Activated CD8-positive, alpha-beta memory T cell treated with anti-CD3 and anti-CD28 coated beads for 4 hours (primary cell): ENCODE measurements at places on chromosomes 6 and 20.

GRCh38 chr6:138659998-138660397 is 113.6 kb upstream of the CCDC28A start:
- no peak for DNase-seq

DNA sequence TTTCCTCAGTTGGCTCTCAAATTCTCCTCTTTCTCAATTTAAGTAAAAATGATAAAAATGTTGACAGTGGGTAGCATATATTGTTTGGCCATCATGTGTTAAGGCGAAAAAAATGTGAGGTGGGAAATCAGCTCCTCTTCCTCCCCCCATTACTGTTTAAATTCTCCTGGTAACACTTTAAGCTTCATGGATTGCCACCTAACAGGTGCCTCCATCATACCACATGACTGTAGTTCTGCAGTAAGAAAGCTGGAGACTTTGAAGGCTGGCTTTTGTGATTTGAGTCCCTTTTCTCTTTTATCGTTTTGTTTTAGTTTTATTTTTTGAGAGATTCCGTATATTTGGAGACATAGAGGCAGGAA is 1.2 kb downstream of the ZFAND3 start:
- no peak for DNase-seq

DNA sequence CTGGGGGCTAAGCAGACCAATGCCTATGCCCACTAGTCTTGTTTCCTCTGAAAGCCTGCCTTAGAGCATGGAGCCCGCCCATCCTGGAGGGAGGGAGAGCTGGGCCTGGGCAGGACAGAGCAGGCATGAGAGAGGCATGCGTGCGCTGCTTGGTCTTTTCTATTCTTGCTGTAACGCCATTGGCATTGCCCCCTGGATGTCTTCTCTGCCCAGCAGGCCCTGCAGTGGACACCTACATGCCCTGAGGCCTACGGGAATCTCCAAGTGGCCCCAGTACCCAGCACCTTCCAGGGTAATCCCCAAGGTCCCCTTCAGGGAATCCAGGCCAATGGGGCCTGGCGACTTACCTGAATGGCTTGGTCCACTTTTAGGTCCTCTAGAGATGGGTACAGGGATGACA is 8.9 kb downstream of the SDCBP2 start:
- no peak for DNase-seq

DNA sequence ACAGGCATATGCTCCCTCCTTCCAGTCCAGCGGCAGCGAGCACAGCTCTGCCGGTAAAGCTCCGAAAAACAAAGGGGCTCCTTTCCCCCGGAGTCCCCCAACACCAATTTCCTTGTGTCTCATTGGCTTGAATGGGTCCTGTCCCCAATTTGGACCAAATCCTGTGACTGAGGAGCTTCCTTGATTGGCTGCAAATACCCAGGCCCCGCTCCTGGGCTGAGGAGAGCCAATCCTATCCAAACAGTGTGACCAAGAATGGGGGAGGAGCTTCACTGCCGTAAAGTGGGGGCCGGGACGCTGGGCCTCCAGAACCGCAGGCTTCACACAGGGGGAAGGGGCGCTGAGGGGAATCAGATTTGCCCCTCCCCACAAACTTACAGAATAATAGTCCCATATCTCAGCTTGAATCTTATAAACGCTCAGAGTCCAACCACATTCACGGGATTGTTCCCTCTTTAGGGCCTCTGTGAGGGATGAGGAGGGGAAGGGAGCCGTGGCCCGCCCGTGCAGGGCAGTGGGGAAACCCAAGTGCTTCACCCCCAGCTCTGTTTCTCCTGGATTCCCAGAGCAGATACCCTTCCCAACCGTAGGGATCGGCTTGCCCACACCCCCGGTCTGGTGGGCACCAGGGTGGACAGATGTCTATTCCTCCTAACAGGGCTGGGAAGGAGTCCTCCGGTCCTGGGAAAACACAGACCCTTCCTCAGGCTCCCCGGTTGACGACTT is 141.0 kb upstream of the MLN start:
- no peak for DNase-seq

DNA sequence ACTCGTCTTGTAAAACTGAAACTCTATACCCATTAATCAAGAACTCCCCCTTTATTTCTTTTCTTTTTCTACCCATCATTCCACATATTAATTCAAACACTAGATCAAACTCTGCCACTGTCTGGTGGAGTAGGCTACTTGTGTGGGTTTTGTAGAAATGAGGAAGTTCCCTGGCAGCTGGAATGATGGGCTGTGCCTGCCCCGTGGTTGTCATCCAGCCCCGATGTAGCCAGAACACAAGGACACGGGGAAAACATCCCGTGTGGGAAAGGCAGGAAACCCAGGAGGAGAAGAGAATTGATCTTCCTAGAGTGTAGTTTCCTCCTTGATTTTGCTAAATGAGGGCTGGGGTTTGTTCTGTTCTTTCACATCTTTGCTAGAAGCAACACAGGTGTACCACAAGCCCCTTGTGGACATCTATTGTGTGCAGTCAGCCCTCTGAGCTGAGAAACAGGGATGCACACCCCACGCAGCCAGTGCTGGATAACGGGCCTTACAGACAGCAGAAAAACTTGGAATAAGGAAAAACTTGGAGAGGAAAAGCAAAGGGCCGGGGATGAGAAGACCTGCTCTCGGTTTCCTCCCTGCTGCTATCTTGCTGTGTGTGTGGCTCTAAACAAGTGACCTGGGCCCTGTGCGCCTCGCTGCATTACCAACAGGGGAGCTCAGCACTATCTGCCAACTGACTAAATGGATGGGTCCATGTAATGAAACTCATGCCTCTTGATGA is 88.0 kb downstream of the SCML4 start:
- no peak for DNase-seq

DNA sequence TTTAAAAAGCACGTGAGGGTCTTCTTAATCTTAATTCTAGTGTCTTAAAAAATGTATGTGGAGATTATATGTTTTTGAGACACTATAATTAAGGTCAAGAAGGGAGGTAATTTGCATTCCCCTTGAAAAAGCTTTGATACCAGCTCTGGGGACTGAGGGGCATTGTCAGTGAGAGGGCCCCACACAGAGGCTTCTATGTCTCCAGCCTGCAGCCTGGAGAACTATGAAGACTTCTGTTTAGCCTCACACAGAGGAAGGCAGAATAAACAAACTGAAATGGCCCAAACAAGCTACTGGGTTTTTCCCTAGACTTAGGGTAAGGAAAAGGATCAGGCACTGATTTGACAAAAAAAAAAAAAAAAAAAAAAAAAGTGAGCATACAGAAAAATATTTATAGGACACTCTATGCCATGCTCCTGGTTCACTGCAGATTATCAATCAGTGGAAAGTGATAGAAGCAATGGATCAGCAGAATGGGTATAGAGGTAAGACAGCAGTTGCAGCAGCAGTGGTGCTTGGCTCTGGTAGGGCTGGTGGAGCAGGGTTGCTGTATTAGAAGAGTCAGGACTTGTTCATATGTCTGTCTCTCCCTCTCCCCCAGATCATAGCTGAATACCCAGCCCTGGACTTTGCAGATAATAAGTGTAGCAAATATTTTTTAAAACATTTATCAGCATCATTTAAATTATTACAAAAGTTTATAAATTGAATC is 85.4 kb downstream of the KLHL32 start:
- DNase-seq, result no peak

DNA sequence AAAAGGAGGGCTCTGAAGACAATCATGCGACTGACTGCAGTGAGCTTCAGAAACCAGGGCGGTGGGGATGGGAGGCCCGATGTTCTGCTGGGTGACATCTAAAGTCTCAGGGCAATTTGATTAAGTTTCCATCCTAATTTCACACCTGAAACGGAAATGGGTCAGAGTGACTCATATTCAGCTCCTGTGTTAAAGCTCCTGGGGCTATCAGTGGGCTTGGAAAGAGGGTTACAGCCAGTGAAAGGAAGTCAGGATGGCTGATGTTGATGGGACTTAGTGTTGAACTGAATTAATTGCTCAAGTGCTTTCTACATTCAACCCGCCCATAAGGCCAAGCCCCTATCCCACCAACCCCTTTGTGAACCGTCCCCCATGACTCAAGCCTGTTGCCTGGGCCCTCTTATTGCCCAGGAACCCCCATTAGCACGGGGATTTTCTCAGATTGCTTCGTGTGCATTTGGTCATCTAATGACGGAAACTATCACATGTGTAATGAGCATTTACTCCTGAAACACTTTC is 47.1 kb upstream of the TBC1D7 start:
- no peak for DNase-seq

DNA sequence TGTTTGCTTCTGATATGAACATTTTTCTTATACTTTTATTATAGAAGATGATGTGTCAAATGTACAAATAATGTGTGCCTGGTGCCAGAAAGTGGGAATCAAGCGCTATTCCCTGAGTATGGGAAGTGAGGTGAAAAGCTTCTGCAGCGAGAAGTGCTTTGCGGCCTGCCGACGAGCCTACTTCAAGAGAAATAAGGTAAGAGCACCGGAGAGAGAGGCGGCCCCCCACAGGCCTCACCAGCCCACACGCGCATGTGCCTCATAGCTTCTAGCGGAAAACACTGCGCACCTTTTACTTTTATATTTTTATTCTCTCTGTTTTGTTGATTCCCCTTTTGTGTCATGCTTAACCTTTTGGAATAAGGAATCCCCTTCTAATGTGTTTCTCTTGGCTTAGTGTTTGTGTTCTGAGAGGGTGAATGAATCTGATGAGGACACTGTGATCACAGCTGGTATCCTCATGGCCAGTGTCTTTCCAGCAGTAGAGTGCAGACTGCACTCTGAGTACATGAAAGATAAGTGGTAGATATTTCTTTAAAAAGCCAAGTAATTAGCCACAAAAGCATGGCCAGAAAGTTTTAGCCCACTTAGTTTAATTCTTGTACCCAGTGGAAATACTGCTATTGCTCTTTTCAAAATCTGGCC is 43.6 kb downstream of the SOBP start:
- DNase-seq, result no peak

DNA sequence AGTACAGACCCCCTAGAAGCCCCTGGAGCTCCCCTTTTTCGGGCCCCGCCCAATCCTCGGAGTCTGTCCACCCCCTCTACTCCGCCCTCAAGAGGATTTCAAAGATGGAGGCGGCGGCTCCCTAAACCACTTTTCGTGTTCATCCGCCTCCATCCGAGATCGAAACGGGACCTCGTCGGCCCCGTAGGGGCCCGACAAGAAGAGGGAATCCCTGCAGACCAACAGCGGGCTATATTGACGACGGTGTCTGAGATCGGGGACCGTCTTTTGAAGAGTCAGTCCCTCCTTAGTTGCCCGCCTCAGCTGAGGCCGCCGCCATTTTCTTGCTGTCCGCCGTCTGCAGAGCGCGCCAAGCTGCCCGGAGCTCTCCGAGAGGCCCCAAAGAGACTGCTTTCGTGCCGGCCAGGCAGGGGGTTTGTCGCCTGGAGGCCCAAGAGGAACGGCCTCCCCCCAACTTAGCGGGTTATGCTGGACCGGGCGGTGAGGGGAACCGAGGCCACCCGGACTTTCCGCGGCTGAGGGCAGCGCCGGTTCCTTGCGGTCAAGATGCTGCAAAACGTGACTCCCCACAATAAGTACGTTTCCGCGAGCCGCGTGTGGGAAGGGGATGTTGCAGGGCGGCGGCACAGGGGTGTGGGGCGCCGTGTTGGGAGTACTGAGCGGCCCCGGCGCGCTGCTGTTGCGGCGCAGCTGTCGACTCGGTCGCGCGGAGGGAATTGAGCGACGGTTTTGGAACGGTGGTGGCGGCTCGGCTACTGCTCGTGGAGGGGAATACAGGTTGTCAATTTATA is 4.2 kb downstream of the BRD2 start:
- DNase-seq, result peak; percentile 36
